ENCODE measurements at places on chromosomes 16 and 17. TPM values are rescaled to one million over a fixed set of nuclear protein-coding genes. Genes with fewer than 3 reads are reported as not detected.

The OSGIN1 gene
- 2.3 TPM for total RNA-seq

The SDR42E2 gene
- 0.09 TPM for total RNA-seq

The KRTAP2-3 gene
- total RNA-seq, result 0.45 TPM

The ZG16 gene
- total RNA-seq, result 0.11 TPM

The EFTUD2 gene
- total RNA-seq, result 133 TPM

The CLCN7 gene
- 96.1 TPM for total RNA-seq

The OR1F1 gene
- not detected for total RNA-seq

The ZNF597 gene
- 3.9 TPM for total RNA-seq

The DBF4B gene
- total RNA-seq, result 17.6 TPM

The ZSCAN10 gene
- 0.09 TPM for total RNA-seq

The KRT28 gene
- total RNA-seq, result not detected

The CACNA1H gene
- 41.8 TPM for total RNA-seq

The BAIAP3 gene
- total RNA-seq, result 1.3 TPM

The DYNLL2 gene
- 44.3 TPM for total RNA-seq

The GAS2L2 gene
- total RNA-seq, result 0.11 TPM

The SOX8 gene
- 6.0 TPM for total RNA-seq

The TP53TG3 gene
- not detected for total RNA-seq

The DHRS7C gene
- total RNA-seq, result not detected

The KREMEN2 gene
- total RNA-seq, result 30.5 TPM

The EVI2A gene
- total RNA-seq, result not detected

The NHERF1 gene
- 34.8 TPM for total RNA-seq

The MBTPS1 gene
- total RNA-seq, result 146 TPM

The TOM1L1 gene
- 47.8 TPM for total RNA-seq

The ORMDL3 gene
- 67.1 TPM for total RNA-seq

The ATP1B2 gene
- total RNA-seq, result 10.2 TPM

The TRAPPC2L gene
- 96.3 TPM for total RNA-seq

The TM4SF5 gene
- total RNA-seq, result not detected

The DNAAF1 gene
- total RNA-seq, result 0.47 TPM

The TMEM204 gene
- total RNA-seq, result 6.6 TPM

The RAB37 gene
- total RNA-seq, result 0.24 TPM

The MT4 gene
- total RNA-seq, result not detected

The MEOX1 gene
- total RNA-seq, result 1.8 TPM

The SCGB1C2 gene
- total RNA-seq, result not detected

The FGF11 gene
- total RNA-seq, result 26.8 TPM

The CCL7 gene
- not detected for total RNA-seq

The CPHXL2 gene
- total RNA-seq, result not detected

The KCNH4 gene
- total RNA-seq, result 0.18 TPM

The SLC5A10 gene
- 0.25 TPM for total RNA-seq

The CCDC144A gene
- total RNA-seq, result 0.55 TPM

The VPS35 gene
- total RNA-seq, result 99.7 TPM

The PERCC1 gene
- not detected for total RNA-seq

The TTC19 gene
- 38.5 TPM for total RNA-seq

The LRRC37B gene
- total RNA-seq, result 33.2 TPM

The TAC4 gene
- total RNA-seq, result not detected

The MPO gene
- total RNA-seq, result not detected

The CORO1A gene
- 8.9 TPM for total RNA-seq

The SNAI3 gene
- total RNA-seq, result 0.69 TPM

The CA7 gene
- not detected for total RNA-seq

The MRM1 gene
- total RNA-seq, result 5.4 TPM

The DCTN5 gene
- 77.5 TPM for total RNA-seq

The CDH1 gene
- total RNA-seq, result 214 TPM

The MYL4 gene
- 1.1 TPM for total RNA-seq

The SLC35G6 gene
- not detected for total RNA-seq

The NEUROD2 gene
- 0.09 TPM for total RNA-seq

The C16orf86 gene
- total RNA-seq, result 1.8 TPM
